IMR-90 (cell line): ENCODE measurements at places on chromosomes 6 and 20. TPM values are rescaled to one million over a fixed set of nuclear protein-coding genes. Genes with fewer than 3 reads are reported as not detected.

VARS1 gene
- polyA plus RNA-seq, result 39.6 and 42.0 TPM in 2 replicates

TRIM10 gene
- not detected in 2 replicates for polyA plus RNA-seq

HLA-DPA1 gene
- polyA plus RNA-seq, result not detected in 2 replicates

BTN1A1 gene
- polyA plus RNA-seq, result not detected in 2 replicates

ARFRP1 gene
- 36.3 and 36.6 TPM in 2 replicates for polyA plus RNA-seq

LRRN4 gene
- polyA plus RNA-seq, result 0.11 and 0.19 TPM in 2 replicates

LINC00237 gene
- not detected in 2 replicates for polyA plus RNA-seq

DNA sequence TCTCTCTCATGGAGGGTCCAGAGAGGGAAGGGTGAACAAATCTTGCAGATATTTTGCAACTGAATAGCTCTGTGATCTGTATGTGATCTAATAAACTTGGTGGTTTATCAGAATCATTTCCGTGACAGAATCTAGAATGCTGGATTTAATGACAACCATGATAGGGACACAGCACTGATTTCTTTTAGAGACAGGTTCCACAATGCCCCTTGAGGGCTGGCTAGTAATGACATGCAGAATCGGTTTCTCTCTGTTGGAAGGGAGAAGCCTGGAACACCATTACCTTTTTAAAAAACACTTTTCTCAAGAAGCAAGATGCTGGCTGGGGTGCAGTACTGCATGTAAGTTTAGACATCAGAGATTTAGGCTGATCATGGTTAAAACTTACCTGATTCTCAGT, 313.4 kb downstream of the CDH26 start:
- no peaks in the 10 kb centered on the region for H3K4me1 ChIP-seq
- H3K27me3 ChIP-seq, result no peaks in the 10 kb centered on the region
- H3K36me3 ChIP-seq, result no peaks in the 10 kb centered on the region
- peak; percentile 12 for DNase-seq

DNA sequence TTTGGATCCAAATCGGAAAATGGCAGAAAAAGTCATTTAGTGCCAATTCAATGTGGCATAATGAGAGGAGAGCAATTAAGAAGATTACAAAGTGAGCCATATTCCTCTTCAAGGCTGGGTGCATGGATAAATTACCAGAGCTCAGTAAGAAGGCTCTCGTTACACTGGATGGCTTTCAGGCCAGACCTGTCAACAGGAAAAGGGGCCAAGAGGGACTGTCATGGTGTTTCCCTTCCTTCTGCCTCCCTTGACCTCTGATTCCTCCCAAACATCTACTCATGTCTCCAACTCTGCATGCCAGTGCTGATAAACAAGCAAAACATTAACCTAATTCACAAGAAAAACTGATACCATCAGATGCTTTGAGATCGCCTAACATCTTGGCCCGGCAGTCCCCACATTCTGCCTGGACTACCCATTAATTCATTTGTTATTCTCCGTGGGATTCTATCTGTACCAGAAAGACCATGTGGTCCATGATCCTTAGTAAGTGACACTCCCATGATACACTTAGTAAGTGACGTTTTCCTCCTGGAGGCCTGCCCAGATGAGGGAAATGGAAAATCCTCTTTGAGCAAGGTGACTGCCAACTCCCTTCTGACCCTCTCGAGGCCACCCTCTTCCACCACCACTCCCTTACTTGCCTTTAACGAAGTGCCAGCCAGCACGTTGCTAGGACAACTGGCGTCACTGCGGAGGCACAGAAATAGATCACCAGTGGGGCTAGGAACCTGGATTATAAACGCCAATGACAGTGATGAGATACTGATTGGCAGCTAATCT, 239.2 kb downstream of the GMPR start:
- DNase-seq, result no peak
- H3K36me3 ChIP-seq, result peaks cover 9% of the 10 kb centered on the region
- H3K4me1 ChIP-seq, result peaks cover 13% of the 10 kb centered on the region

DNA sequence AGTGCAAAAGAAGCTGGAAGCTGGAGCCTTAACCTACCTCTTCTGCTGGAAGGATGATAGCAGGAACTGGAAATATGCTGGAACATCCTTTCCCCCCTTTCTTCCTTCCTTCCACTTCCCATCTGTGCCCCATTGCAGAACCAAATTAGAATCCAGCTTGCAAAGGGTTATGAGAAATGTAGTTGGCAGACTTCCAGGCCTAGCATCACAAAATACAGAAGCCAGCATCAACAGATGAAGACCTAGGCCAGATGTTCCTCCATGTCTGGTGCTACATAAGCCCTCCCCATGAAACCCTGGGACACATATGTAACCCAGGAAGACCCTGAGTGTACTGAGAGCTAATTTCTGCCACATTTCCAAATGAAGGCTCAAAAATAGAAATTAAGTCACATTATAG, 40.0 kb upstream of the TFAP2B start:
- no peaks in the 10 kb centered on the region for H3K36me3 ChIP-seq
- H3K4me1 ChIP-seq, result no peaks in the 10 kb centered on the region
- DNase-seq, result no peak
- H3K27ac ChIP-seq, result no peak overlapping the region
- H3K4me3 ChIP-seq, result no peak overlapping the region

GRCh38 chr6:132265451-132266097, 135.7 kb downstream of the MOXD1 start:
- H3K4me3 ChIP-seq, result no peak overlapping the region
- no peak for DNase-seq
- H3K36me3 ChIP-seq, result no peaks in the 10 kb centered on the region
- 0 out of 2 replicates have a peak, but pooled peaks cover 2% of the 10 kb centered on the region for H3K4me1 ChIP-seq
- H3K27ac ChIP-seq, result no peak overlapping the region
- H3K27me3 ChIP-seq, result no peaks in the 10 kb centered on the region

GRCh38 chr20:47362361-47363219, 6.1 kb upstream of the ZMYND8 start:
- no peak overlapping the region for H3K27ac ChIP-seq
- no peak overlapping the region for H3K4me3 ChIP-seq
- H3K27me3 ChIP-seq, result no peaks in the 10 kb centered on the region
- no peak for DNase-seq
- no peaks in the 10 kb centered on the region for H3K36me3 ChIP-seq

GRCh38 chr6:119587537-119587936, 238.0 kb upstream of the MAN1A1 start:
- no peak overlapping the region for H3K27ac ChIP-seq
- peak; percentile 51 for DNase-seq
- H3K4me3 ChIP-seq, result no peak overlapping the region
- no peaks in the 10 kb centered on the region for H3K27me3 ChIP-seq
- no peaks in the 10 kb centered on the region for H3K4me1 ChIP-seq

GRCh38 chr6:65680232-65680631, 26.8 kb downstream of the EYS start:
- no peak overlapping the region for H3K4me3 ChIP-seq
- no peak overlapping the region for H3K27ac ChIP-seq
- H3K36me3 ChIP-seq, result no peaks in the 10 kb centered on the region
- no peaks in the 10 kb centered on the region for H3K4me1 ChIP-seq
- no peak for DNase-seq
- H3K27me3 ChIP-seq, result no peaks in the 10 kb centered on the region

- DNase-seq, result peak; percentile 21
- H3K4me3 ChIP-seq, result no peak overlapping the region
- peaks cover 1% of the 10 kb centered on the region; the same call in 1 of the 2 replicates for H3K27me3 ChIP-seq
- H3K27ac ChIP-seq, result no peak overlapping the region
- H3K36me3 ChIP-seq, result no peaks in the 10 kb centered on the region
These were observed 218.6 kb upstream of the ZFP64 start for GRCh38 chr20:52410182-52410647.

GRCh38 chr6:162998777-162999176, 271.0 kb downstream of the PACRG start:
- no peaks in the 10 kb centered on the region for H3K4me1 ChIP-seq
- H3K4me3 ChIP-seq, result no peak overlapping the region
- H3K27ac ChIP-seq, result no peak overlapping the region

GRCh38 chr6:160394654-160395035, 46.5 kb downstream of the SLC22A3 start:
- no peak overlapping the region for H3K4me3 ChIP-seq
- H3K27ac ChIP-seq, result no peak overlapping the region
- no peaks in the 10 kb centered on the region for H3K4me1 ChIP-seq
- DNase-seq, result no peak
- no peaks in the 10 kb centered on the region for H3K36me3 ChIP-seq

- peaks cover 16% of the 10 kb centered on the region for H3K36me3 ChIP-seq
- H3K4me1 ChIP-seq, result peaks cover 13% of the 10 kb centered on the region
- DNase-seq, result no peak
- no peaks in the 10 kb centered on the region for H3K27me3 ChIP-seq
- no peak overlapping the region for H3K27ac ChIP-seq
These were observed 17.2 kb downstream of the STK35 start for GRCh38 chr20:2118783-2119182.

- H3K4me3 ChIP-seq, result no peak overlapping the region
- no peaks in the 10 kb centered on the region for H3K4me1 ChIP-seq
- DNase-seq, result no peak
- H3K36me3 ChIP-seq, result no peaks in the 10 kb centered on the region
- peaks cover 32% of the 10 kb centered on the region; the same call in 1 of the 2 replicates for H3K27me3 ChIP-seq
- H3K27ac ChIP-seq, result no peak overlapping the region
These were observed 520 bp downstream of the KCNK17 start for GRCh38 chr6:39313526-39314272.

GRCh38 chr6:99036672-99037071, 88.9 kb upstream of the FBXL4 start:
- peaks cover 3% of the 10 kb centered on the region; the same call in 1 of the 2 replicates for H3K27me3 ChIP-seq
- H3K4me1 ChIP-seq, result no peaks in the 10 kb centered on the region
- H3K27ac ChIP-seq, result no peak overlapping the region
- H3K36me3 ChIP-seq, result no peaks in the 10 kb centered on the region
- no peak for DNase-seq
